ENCODE measurements at places on chromosomes 3 and 15.

DNA sequence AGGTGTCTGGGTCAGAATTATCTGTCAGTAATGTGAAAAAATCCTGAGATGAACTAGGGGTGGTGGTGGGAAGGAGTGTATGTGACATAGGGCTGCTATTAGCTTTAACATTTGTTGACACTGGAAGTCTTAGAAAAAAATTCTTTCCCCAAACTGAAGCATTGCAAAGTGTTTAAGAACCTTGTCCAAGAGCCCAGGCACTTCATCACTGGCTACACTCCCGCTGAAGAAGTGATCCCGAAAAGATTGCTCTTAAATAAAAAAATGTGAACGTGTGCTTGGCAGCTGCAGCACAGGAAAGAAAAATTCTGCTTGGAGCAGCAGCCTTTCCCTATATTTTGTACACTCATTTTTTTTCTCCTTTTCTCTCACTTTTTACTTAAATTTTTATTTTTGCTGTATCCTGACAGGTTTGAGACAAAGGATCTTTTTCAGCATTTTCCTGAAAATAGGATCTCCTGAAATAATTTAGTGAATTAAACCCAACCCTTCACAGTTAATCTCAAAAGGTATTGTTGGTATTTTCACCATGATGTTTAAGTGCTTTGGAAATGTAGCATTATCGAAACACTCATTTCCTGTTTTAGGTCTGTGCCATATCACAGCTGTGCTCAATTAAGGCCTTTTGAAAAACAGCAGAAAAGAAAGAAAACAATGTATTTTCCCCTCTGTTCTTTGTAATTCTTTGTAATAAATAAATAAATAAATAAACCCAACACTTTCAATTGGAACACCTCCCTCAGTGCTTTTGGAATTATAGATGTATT, 477.6 kb downstream of the ZNF385D start:
- no peak for DNase-seq

DNA sequence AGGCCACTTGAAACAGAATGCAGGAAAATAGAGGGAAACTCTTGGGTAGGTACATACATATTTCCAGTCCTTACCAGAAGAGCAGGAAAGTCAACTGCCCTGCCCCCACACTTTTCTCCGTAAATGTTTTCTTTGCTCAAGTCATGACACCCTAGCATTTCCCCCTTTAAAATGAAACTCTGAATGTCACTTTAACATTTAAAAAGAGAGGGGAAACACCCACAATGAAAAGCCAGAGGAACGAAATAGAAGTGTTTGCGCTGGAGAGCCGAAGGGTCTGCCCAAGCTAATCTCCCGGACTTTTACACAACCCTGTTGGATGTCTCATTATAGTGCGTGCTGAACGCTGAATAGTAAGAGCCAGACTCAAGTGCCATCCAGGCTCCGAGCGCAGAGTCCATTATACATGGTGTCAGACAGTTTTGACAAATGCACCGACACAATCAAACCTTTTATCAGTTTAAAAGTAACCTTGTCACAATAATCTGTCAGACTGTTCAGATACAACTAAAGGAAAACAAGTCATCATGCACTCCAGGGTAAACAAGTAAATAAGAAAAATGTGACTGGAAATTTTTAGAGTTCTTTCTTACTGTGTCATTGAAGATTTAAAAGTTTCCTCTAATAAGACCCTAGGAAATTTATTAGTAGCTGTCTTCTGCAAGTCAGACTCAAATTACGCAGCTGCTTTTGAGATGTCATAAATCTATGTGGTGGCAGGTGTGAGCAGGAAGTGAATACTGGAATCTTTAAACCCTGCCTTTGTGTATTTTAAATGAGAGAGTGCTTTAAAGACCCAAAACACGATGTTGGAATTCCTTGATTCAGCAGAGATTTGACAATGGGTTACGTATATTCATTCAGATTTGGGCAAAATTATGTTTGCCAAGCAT, 159.8 kb downstream of the RBMS3 start:
- no peak for DNase-seq

DNA sequence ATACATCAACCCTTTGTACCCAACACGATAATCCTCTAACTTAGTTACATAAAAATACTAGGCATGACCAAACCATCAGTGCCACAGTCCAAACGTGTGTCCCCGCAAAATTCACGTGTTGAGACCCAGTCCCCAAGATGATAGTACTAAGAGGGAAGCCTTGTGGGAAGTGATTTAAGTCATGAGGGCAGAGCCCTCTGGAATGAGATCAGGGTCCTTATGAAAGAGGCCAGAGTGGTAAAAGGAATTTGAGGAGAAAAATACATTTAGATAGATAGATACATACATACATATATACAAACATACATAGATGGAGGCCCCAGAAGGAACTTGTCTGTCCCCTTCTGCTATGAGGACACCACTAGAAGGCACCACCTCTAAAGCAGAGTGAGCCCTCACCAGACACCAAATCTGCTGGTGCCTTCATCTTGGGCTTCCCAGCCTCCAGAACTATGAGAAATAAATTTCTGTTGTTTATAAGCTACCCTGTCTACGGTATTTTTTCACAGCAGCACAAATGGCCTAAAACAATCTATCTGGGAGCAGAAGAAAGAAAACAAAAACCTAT, 8.0 kb downstream of the TBC1D2B start:
- no peak for DNase-seq

GRCh38 chr3:54817628-54818027, 110.2 kb downstream of the LRTM1 start:
- no peak for DNase-seq

DNA sequence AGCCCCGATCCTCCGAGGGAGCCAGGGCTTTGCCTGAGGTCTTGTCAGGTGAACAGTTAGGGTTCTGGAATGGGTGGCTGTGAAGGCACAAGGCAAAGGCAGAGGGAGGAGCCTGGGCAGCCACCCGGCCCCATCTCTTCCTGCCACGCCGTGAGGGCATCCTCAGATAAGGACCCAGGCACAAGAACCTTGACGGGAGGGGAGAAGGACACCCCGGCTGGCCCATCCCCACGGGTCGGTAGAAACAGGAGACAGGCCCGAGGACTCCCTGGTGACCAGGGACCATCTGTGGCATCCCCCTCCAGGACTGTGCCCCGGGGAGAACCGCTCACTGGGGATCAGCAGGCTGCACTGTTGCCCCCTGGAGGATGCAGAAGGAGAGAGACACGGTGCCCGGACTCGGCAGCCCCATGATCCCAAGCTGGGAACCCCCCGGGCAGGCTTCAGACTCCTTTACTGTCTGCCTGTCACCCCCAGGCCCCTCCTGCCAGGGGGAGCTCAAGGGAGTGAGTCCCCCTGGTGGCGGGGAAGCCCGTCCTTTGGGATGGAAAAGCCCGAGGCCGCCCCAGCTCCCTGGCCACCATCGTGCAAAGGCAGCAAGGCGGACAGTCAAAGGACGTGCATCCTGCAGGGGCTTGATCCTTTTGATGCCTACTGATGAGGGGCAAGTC, 12.3 kb upstream of the PCSK6 start:
- peak; percentile 29 for DNase-seq

GRCh38 chr3:71217640-71218222, 365.8 kb downstream of the FOXP1 start:
- DNase-seq = no peak

DNA sequence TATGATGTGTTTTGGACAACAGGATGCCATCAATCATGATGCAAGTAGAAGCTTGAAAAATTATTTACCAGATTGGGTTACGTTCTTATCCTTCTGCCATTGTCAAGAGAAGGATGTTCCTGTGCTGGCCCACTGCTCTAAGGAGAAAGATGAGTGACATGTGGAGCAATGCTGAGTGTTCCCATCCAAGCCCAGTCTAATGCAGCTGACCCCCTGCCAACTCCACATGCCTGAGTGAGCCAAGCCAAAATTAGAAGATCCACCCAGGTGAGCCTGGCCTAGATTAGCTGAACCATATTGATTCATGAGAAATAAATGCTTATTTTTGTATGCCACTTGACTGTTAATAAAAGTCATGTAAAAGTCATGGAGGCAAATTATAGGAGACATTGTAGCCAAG, 446.5 kb downstream of the CNTN3 start:
- DNase-seq = no peak

DNA sequence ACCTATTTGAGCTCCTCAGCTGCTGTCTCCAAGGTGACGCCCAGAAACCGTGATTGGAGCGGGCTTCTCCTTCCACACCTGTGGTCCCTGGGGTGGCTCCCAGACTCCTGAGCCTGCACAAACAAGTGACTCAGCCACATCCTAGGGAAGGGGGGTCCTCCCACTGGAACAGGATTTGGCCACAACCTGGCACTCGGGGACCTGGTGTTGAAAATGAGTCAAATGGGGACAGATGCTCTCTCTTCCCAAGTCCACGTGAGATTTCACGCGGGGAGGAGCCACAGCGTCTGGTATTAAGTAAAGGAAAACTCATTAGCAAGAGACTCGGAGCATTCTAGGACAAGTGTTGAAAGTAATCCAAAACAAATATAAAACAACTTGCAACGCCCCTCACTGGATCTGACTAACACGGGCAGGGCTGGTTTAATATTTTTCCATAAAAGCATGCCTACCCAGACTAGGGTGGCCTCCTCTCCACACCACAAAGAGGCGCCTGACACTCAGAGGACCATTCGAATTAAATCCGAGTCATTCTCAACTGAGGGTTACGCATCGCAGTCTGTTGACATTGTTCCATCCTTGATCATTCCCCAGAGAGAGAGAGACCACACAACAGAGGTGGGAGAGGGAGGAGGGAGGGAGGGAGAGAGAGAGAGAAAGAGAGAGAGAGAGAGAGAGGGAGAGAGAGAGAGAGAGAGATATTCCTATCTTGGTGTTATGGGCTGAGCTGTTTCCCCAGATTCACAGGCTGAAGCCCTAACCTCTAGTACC, 74.4 kb downstream of the MGLL start:
- no peak for DNase-seq

GRCh38 chr3:183564046-183564445, 8.5 kb upstream of the KLHL6 start:
- DNase-seq = no peak

- no peak for DNase-seq
Measured at GRCh38 chr3:15726043-15726442, 71.7 kb downstream of the ANKRD28 start.

DNA sequence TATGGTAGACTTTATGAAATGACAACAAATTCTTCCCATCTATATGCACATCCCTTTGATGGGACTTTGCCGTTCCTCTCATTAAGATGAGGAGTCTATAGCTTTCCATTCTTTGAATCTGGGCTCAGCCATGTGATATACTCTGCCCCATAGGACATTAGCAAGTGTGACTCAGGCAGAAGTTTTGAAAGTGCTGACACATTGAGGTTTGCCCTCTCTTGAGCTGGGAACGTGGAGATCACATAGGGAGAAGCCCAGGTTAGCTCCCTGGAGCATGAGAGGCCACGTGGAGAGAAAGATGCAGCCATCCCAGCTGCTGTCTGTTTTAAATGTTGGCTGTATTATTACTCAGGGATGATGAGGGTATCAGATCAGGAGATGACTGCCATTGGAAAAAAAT, 67.7 kb upstream of the OXTR start:
- no peak for DNase-seq

DNA sequence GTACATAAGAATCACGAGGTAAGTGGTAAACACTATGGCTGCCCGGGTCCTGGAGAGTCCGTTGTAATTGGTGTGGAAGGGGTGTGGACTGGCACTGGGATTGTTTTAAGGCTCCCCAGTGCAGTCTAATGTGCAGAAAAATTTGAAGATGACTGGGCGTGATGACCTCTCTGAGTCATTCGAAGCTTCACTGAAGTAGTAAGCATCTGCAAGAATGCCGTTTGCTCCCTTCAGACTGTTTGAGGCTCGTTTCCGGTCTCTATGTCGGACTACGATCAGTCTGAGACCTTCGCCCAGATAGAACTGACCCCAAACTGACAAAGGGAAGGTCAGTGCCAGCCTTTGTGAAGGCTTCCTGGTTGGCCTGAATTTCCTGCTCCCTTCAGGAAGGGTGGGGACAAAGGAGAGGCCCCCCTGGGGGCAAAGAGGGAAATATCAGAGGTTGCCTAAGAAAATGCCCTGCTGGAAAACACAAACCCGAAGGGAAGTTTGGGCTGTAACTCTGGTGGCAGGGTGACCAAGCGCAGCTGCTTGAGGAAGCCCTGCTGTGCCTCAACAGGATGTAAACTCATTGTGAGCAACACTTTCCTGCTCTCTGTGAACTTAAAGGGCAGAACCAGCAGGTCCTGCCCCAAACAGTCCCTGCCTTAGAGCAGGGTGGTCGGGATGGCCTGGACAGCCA, 34.6 kb downstream of the BTD start:
- DNase-seq = no peak

- no peak for DNase-seq
Measured at GRCh38 chr15:58864602-58865424, 68.7 kb downstream of the SLTM start.

GRCh38 chr15:45126535-45127158, 3.0 kb downstream of the DUOXA1 start:
- no peak for DNase-seq

- no peak for DNase-seq
Measured at GRCh38 chr3:112390783-112391641, 58.1 kb downstream of the CD200 start.

- DNase-seq = no peak
Measured at GRCh38 chr3:144229953-144230352, 258.3 kb downstream of the DIPK2A start.

DNA sequence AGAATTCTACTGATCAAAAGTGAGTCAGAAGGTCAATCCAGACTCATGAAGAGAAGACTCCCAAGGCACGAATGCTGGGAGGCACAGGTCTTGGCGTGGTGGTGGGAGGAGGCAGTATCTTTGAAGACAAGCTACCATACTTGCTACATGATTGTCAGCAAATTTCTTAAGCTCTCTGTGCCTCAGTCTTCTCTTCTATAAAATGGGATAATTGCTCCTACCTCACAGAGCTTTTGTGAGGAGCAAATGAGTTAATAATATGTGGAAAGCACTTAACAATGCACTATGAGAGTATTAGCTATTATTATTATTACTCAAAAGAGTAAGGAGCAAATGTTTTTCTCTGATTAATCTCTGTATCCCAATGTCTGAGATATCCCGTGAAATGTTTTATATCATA, 36.2 kb downstream of the EHD4 start:
- DNase-seq = no peak

- DNase-seq = no peak
Measured at GRCh38 chr3:24351779-24352469, 142.7 kb downstream of the THRB start.

- DNase-seq = no peak
Measured at GRCh38 chr15:59268852-59269407, 62.3 kb downstream of the LDHAL6B start.

DNA sequence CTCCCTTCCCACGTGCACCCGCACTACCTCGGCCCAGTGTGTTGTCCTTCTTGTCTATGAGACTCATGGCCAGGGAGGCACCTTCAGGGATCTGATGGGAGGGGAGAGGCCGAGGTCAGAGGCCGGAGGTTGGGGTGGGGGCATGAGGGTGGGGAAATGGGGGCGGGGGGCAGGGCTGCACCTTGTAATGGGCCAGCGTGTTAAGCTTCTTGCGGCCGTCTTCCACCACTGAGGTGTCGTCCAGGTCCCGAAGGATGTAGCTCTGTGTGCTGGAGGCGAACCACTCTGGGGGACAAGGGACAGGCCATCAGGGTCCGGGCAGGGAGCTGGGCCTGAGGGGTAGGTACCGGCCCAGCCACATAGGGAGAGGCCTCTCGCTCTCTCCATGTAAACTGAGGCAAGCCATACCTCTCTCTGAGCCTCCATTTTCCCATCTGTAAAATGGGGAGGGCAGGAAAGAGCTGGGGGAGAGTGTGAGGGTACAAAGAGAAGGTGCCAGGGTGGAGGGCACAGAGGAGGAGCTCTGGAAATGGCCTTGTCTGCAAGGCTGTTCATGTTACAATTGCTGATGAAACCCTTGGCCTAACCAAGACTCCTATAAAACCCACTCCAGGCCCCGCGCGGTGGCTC, 18.8 kb downstream of the H1-8 start:
- no peak for DNase-seq
